GM13977 (cell line): ENCODE measurements at places on chromosomes 3 and 15.

GRCh38 chr3:177810162-177810623 lies 612.9 kb upstream of the TBL1XR1 start:
- DNase-seq, result no peak

- no peak for DNase-seq
Observed at GRCh38 chr3:55376753-55377347, 110.3 kb downstream of the WNT5A start.

GRCh38 chr3:27319847-27320526 lies 49.2 kb downstream of the NEK10 start:
- no peak for DNase-seq

GRCh38 chr3:171753025-171753472 lies 57.2 kb downstream of the PLD1 start:
- no peak for DNase-seq

DNA sequence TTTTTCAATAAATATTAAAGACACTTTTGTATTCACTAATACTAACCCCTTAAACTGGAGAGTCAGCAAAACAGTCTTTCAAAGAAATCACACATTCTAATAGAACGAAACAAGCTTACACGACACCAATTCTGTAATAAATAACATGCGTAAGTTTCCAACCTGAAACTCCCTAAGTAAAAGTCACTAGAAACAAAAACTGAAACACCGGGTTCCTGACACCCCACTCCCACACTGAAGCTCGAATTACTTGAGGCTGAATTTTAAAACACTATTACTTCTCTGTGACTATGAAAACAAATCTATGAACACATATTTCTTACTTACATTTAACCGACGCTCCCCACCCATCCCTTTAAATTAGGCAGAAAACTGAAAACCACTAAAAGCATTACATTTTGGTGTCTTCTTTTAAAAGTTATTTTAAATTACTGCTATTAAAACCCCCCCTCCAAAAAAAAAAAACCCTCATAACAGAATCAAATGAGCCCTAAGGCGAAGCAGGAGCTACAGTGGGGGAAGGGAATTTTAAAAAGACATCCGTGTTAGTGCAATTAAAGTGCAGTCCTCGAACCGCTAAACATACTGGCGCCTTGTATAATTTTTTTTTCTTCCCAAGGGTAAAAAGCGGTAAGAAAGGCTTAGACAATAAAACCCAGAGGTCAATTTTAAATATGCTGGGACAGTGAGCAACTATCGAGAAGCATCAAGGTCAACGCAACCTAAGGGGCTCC lies 878 bp downstream of the SPPL2A start:
- peak; percentile 77 for DNase-seq

DNA sequence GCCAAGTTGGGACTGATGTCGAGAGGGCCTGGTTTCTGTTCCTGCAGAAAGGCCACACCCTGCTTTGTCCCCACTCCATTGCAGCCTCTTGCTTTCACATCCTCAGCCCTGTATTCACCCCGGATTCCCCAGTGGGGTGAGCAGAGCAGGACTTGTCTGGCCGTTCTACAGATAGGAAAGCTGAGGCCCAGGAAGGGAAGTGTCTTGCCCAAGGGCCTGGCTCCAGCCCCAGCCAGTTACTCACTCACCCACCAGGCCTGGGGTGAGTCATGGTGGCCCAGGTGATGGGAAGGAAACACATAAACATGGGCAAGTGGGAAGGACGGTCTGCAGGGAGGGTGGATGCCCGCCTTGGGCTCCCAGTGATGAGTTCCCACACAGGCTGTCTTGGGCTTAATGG lies 6.1 kb upstream of the DUSP7 start:
- DNase-seq, result peak; percentile 56

DNA sequence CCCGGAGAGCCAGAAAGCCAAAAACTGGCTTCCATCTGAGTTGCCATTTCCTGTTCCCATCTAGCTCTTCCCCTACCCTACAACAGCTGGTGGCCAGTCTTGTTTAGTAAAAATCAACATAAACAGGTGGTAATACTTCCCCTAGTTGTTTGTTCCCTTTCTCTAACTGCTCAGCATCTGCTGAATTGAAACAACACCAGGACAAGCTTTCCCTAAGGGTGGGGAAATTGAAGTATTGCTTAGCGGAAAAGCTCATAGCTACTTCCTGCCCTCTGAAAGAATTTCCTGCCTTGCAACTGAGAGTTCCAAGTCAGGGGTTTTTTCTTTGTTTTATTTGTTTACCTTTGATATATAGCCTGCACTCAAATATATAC lies 66.8 kb downstream of the HMG20A start:
- no peak for DNase-seq
